Activated T-cell treated with anti-CD3 and anti-CD28 coated beads for 4 hours (primary cell): ENCODE measurements at places on chromosomes 13 and 19.

GRCh38 chr19:40144151-40144550 lies 47.1 kb upstream of the MAP3K10 start:
- no peak for DNase-seq

DNA sequence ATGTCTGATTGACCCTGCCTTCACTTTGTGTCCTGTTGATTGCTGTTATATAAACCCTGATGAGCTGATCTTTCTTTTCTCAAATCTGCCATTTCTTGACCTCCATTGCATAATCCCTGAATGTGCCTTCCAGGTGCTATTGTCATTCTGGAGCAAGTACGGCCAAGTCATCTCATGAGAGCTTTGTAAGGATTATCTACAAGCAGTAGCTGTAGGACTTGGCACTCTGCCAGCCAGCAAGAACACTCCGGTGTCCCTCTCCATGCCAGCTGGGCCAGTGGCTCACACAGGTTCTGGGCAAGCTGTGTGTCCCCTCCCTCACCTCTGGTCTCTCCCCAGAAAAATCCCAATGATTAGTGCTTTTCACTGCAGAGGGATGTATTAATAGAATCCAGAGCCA lies 348.1 kb downstream of the FOXO1 start:
- no peak for DNase-seq

DNA sequence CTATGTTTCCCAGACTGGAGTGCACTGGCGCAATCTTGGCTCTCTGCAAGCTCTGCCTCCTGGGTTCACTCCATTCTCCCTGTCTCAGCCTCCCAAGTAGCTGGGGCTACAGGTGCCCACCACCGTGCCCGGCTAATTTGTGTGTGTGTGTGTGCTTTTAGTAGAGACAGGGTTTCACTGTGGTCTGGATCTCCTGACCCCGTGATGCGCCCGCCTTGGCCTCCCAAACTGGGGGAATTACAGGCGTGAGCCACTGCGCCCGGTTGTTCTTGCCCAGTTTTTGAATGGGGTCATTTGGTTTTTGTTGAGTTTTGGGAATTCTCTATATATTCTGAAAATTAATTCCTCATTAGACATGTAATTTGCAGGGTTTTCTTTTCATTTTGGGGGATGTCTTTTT lies 238.4 kb upstream of the PRR20A start:
- DNase-seq: no peak

DNA sequence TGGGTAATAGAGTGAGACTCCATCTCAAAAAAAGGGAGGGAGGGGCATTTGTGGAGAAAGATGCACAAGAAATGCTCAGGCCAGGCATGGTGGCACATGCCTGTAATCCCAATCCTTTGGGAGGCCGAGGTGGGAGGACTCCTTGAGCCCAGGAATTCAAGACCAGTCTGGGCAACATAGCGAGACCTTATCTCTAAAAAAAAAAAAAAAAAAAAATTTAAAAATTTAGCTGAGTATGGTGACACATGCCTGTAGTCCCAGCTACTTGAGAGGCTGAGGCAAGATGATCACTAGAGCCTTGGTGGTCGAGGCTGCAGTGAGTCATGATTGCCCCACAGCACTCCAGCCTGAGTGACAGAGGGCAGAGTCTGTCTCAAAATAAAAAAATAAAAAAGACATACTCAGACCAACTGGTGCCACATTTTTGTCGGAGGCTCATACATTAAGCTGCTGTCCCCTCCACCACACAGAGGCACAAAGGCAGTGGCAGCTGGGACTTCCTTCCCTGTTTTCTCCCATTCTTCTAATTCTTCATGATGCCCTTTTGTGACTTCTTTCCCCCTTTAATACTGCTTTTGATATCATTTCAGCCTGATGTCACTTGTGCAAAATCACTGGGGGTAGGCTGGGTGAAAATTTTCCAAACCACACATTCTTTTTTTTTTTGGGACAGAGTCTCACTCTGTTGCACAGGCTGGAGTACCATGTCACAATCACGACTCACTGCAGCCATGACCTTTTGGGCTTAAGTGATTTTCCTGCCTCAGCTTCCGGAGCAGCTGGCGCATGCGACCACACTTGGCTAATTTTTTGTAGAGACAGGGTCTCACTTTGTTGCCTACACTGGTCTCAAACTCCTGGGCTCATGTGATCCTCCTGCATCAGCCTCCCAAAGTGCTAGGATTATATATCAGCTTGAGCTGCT lies 26.8 kb upstream of the CXCL17 start:
- DNase-seq: no peak

DNA sequence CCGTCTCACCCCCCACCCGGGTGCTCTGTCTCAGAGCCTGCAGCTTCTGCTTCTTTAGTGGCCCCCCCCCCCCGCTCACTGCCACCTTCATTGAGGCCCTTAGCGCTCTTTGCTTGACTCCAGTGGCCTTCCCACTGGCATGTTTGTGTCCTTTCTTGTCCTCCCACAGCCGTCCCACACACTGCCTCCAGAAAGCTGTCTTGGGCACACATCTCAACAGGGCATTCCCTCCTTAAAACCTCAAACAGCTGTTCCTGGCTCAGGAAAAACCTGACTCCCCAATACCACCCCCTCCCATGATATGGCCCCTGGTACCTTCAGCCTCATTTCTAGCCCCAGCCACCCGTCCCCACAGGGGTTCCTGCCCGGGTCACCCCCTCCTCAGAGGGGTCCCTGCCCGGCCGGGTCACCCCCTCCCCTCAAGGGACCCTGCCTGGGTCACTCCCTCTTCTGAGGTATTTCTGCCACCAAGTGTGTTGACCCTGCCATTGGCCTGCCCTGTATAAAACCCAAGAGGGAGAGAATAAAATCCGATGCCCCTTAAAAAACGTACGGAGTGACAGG lies 8.9 kb downstream of the B3GLCT start:
- DNase-seq: no peak

GRCh38 chr13:110265341-110265681 lies 41.6 kb downstream of the COL4A1 start:
- no peak for DNase-seq

DNA sequence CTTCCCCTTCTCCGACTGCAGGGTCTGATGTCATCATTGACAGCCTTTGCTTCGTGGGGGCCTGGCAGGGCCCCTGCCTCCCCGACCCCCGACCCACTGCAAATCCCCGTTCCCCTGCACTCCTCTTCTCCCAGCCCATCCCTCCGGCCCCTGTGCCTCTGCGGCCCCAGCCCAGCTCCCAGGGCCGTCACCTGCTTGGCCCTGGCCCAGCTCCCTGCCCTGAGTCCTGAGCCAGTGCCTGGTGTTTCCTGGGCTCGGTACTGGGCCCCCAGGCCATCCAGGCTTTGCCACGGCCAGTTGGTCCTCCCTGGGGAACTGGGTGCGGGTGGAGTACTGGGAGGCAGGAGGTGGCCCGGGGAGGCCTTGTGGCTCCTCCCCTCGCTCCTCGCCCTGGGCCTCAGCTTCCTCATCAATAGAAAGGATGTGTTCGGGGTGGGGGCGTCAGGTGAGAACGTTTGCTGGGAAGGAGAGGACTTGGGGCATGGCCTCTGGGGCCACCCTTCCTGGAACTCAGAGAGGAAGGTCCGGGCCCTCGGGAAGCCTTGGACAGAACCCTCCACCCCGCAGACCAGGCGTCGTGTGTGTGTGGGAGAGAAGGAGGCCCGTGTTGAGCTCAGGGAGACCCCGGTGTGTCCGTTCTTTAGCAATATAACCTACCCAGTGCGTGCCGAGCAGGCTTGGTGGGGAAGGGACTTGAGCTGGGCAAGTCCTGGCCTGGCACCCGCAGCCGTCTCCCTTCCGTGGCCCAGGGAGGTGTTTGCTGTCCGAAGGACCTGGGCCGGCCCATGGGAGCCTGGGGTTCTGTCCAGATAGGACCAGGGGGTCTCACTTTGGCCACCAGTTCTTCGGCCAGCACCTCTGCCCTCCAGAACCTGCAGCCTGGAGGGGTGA lies 15.9 kb upstream of the CELF5 start:
- DNase-seq: no peak

DNA sequence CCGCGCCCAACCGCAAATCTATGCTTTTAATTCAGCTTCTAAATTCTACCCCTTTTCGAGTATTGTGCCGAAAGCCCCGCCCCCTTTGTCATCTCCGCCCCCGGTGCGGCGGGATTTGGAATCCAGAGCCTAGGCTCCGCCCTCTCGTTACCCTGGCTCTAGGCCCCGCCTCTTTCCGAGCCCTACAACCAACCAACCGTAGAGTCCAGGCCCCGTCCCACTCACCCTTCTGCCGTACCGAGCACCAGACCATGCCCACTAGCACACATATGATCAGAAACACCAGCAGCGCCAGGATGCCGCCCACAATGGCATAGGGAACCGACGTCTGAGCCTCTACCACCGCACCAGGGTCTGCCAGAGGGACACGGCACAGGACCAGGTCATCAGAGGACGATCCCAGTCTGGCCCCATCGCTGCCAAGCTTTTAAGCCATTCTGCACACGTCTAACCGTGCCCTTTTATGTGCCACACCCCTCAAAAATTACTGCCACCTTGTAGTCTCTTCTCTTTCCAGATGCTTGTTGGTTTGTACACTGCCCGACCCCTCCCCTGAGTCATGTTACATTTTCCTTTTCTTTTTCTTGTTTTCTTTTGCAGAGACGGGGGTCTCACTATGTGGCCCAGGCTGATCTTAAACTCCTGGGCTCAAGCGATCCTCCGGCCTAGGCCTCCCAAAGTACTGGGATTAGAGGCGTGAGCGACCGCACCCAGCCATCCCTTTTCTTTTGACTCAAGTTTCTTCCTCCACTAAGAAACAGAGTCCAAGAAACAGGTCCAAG lies 4.7 kb upstream of the ZNF428 start:
- DNase-seq: no peak

DNA sequence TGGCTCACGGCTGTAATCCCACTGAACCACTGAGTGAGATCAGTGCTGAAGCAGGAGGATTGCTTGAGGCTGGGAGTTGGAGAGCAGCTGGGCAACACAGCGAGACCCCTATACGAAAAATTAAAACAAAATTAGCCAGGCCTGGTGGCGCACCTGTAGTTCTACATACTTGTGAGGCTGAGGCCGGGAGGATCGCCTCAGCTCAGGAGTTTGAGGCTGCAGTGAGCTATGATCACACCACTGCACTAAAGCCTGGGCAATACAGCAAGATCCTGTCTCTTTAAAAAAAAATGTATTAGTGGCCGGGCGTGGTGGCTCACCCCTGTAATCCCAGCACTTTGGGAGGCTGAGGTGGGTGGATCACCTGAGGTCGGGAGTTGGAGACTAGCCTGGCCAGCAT lies 6.3 kb upstream of the SELENOV start:
- DNase-seq: no peak

GRCh38 chr19:3942790-3943409 lies 10.0 kb downstream of the NMRK2 start:
- no peak for DNase-seq

DNA sequence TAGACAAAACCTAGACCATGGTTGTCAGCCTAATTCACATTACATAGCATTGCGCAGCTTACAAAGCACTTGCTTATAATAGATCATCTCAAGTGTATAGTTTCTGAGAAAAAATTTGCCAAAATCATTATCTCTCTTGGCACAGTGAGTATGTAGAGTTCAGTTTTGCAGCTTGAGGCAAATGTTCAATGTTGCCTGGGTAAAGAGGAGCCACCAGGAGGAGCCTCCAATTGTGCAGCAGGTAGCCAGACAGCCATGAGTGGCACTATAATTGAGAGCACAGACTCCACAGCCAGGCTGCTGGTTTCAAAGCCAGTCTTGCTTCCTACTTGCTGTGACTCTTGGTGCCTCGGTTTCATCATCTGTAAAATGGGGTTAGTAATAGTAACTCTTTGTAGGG lies 24.0 kb upstream of the OLFM4 start:
- no peak for DNase-seq

- no peak for DNase-seq
These were observed 222.4 kb upstream of the IRS2 start for GRCh38 chr13:110008816-110009215.
